ENCODE measurements at places on chromosomes 4 and X.

- DNase-seq: no peak
Measured at GRCh38 chrX:6768881-6769280, 234.0 kb upstream of the VCX3A start.

DNA sequence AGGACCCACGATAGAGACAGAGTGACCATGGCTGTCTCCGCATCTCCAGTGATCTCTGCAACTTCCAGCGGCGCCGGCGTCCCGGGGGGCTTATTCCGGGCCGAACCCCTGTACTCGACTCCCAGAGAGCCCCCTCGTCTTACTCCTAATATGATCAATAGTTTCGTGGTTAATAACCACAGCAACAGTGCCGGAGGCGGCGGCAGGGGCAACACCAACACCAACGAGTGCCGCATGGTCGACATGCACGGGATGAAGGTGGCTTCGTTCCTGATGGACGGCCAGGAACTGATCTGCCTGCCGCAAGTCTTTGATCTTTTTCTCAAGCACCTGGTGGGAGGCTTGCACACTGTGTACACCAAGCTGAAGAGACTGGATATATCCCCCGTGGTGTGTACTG lies 343 bp downstream of the DACH2 start:
- no peak for DNase-seq

GRCh38 chr4:184265546-184266351 lies 48.1 kb upstream of the ENPP6 start:
- DNase-seq: no peak

GRCh38 chr4:53132132-53132891 lies 233.5 kb downstream of the SCFD2 start:
- DNase-seq: no peak

DNA sequence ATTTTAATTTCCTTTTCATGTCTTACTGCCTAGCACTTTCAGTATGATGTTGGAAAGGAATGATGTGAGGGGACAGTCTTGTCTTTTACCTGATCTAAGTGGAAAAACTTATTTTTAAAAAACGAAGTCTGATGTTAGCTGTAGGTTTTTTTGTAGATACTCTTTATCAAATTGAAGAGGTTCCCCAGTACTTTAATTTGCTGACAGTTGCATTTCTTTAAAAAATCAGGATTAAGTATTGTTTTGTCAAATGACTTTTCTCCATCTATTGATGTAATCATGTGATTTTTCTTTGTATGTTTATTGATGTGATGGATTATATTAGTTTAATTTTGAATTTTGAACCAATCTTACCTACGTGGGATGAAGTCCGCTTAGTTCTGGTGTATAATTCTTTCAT lies 568.4 kb upstream of the AGA start:
- DNase-seq: no peak

GRCh38 chr4:37440501-37440900 lies 196.0 kb downstream of the NWD2 start:
- DNase-seq: no peak

- no peak for DNase-seq
Measured at GRCh38 chrX:642436-643240, 12.0 kb downstream of the SHOX start.

GRCh38 chrX:1558761-1559468 lies 21.9 kb upstream of the P2RY8 start:
- no peak for DNase-seq

- DNase-seq: no peak
Measured at GRCh38 chr4:35963383-35963782, 280.9 kb downstream of the ARAP2 start.

DNA sequence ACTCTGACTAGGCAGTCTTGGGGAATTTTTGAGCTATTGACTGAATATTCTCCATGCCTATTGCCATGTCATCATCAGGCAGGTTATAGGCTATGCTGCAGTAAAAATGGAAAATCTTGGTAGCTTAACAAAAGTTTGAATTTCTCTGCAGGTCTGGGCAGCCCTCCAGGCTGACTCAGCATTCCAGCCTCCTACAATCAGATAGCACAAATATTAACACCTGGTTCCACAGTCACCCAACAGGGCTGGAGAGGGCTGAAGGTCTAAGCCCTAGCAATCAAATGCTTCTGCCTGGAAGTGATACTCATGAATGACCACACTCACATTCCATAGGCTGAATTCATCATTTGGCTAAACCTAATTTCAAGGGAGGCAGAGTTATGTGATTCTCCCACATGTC lies 9.6 kb upstream of the PPP3CA start:
- no peak for DNase-seq

GRCh38 chrX:129445436-129445835 lies 77.9 kb downstream of the SMARCA1 start:
- no peak for DNase-seq

DNA sequence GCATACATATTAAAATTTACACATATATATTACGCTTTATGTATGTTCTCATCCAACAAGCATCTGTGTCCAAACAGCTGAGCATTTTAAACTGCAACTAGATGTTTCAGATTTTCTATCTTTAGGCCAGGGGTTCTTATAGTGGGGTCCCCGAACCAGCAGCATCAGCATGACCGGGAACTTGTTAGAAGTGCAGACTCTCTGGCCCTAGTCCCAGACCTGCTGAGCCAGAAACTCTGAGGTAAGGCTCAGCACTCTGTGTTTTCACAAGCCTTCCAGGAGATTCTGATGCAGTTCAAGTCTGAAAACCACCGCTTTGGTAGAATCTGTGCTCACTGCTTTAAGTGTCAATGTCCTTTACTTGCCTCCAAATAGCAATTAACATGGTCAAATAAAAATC lies 266.2 kb upstream of the CASK start:
- DNase-seq: no peak

GRCh38 chrX:1946974-1947373 lies 332.1 kb downstream of the ASMT start:
- DNase-seq: no peak

- no peak for DNase-seq
Measured at GRCh38 chr4:156556336-156556735, 415.3 kb downstream of the PDGFC start.

DNA sequence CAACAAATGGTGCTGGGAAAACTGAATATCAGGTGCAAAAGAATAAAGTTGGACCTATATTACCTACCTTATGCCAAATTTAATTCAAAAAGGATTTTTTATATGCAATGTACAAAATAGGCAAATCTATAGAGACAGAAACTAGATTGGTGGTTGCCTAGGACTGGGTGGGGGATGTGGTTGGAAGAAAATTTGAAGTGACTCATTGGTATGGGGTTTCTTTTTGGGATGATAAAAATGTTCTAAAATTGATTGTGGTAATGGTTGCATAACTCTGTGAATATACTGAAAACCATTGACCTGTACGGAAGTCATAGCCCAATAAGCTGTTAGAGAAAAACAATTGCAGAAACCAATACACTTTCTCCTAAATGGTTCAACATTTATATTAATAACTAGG lies 72.1 kb downstream of the COL4A5 start:
- no peak for DNase-seq

GRCh38 chr4:13540446-13541175 lies 3.7 kb downstream of the NKX3-2 start:
- no peak for DNase-seq

- no peak for DNase-seq
Measured at GRCh38 chr4:152161676-152162330, 374.1 kb downstream of the FBXW7 start.

DNA sequence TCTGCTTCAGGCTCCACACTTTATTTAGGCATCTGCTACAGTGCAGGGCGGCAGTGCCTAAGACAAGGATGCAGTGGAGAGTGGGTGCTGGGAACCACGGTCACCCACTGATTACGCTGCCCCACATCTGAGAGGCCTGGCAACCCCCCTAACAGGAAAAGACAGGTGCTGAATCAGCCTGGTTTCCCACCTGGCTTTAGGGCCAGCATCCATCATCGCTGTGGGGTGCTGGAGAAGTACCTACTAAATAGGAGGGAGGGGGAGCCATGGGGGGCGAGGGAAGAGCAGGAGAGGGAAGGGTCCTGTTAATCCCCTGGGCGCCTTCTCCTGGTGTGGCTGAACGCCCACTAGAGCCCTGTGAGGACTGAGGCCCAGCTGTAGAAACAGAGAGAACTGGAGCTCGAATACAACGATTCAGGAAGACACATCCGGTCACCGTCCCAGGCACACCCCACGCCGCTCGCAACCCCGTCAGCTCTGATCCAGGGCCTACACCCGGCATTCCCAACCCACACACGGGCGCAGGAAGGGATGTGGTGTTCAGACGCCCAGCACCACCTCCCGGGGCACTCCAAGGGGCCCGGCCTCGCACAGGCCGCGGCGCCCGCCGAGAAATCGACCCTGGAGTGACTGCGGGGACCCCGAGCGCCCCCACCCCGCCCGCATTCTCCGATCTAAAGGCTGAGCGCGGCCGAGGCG lies 554 bp downstream of the DCTD start:
- DNase-seq: peak; percentile 19

DNA sequence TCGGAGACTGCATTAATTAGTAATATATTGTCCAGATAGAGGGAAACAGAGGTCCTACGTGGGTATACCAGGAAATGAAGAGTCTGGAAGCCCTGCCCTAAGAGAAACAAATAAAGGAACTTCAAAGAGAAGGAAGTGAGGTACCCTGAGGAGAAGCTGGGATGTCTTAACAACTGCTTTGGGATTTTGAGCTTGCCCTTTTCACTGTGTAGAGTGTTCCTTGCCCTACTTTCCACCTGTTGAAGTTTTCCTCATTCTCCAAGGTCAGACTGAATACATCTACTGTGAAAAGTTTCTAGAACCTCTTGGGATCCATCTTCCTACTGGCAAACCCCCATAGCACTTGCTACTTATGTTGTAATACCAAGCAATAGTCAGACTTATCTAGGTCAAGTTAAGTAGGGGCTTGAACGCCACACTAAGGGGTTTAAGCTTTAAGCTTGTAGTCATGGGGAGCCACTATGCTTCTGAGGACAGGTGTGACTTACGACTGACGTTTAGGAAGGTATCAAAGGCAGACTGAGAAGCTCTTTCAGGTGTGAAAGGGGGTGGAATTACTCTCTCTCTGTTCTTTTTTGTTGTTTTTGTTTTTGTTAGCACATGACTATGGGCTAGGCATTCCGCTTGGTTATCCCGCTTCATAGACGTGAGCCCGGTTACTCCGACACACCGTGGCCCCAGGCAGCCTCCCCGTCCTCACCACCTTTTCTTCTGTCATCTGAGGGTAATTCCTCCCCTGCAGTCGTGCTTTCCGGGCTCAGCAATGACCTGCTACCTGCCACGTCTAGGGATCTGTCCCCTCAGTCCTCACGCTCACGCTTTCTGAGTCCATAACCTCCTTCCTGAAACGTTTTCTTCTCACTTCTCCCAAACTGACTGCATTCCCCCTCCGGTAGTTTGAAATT lies 959 bp upstream of the REST start:
- DNase-seq: no peak

- DNase-seq: no peak
Measured at GRCh38 chr4:79982601-79983322, 90.3 kb downstream of the ANTXR2 start.

GRCh38 chr4:34309383-34309906 lies 1934.9 kb downstream of the ARAP2 start:
- no peak for DNase-seq

DNA sequence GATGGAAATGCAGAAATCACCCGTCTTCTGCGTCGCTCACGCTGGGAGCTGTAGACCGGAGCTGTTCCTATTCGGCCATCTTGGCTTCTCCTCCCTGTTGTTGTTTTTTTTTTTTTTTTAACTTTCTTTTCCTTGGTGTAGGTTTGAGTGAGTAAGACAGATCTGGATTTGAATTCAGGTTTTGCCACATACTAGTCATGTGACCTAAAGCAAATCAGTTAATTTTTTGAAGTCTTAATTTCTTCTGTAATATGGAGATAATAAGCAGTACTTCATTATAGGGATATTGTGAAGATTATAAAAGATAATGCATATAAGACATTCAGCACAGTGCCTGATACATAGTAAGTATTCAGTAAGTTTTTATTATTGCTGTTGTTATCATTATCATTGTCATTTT lies 41.5 kb upstream of the BRS3 start:
- no peak for DNase-seq

DNA sequence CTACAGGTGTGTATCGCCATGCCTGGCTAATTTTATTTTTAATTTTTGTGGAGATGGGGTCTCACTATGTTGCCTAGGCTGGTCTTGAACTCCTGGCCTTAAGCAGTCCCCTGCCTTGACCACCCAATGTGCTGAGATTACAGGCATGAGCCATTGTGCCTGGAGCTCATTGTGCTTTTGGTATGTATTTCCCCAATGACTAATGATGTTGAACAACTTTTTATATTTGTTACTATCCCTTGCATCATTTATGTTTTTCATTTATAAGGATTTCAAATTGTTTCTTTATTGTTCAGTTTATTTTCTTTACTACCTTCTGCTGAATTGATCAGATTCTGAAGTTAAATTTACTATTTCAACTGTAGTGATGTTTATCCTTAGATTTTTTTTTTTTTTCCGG lies 199.7 kb downstream of the CEP135 start:
- DNase-seq: no peak

- DNase-seq: no peak
Measured at GRCh38 chrX:40749681-40750494, 14.5 kb upstream of the MED14 start.

GRCh38 chrX:73758250-73758649 lies 195.3 kb downstream of the CHIC1 start:
- no peak for DNase-seq

DNA sequence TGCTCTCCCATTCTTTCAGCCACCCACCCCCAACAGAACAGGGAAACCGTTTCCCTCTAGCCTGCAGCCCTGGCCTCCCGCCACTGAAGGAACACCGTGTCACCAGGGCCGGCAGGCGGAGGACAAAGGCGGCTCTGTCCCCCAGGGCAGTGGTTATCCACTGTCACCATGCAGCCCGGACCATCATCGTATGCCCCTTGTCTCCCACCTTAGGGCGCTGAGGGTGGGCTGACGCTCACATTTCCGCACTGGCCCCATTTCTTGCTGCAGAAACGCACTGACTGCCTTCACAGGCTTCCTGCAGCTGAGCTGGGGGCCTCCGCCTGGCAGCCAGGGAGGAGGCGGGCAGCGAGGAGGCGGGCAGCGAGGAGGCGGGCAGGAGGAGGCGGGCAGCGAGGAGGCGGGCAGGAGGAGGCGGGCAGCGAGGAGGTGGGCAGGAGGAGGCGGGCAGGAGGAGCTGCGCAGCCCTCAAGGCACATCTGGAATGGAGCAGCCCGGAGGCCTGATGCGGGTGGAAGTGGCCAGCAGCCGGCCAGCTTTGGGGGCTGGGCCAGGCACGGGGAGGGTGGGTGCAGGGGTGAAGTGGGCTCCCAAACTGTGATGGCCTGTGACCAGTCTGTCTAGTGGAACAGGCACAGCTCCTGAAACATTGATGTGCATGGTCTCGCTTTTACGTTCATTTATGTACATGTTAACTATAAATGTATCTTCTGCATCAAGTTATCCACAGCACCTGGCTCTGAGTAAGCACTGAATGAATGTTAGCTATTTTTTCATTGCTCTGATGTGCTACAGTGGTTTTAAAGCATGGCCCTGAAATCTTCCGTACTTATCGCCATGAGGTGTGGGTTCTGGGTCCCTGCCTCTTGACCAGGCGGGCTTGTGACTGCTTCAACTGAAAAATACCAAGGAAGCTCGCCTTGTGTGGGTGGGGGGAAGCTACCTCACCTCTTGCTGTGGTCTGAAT lies 20.6 kb upstream of the KIAA0232 start:
- peak; percentile 62 for DNase-seq

- no peak for DNase-seq
Measured at GRCh38 chrX:108833993-108834392, 97.6 kb upstream of the IRS4 start.

- DNase-seq: no peak
Measured at GRCh38 chr4:11640584-11640983, 211.9 kb upstream of the HS3ST1 start.

GRCh38 chrX:154727871-154728270 lies 23.0 kb downstream of the GAB3 start:
- DNase-seq: no peak

All from hippocampal formation (tissue), 2 donors.